GM04504 (cell line): ENCODE measurements at places on chromosomes 12 and 14.
A peak's percentile ranks its signal among the peaks of the same experiment; 100 is the strongest.

GRCh38 chr12:64672925-64673409 lies 62.7 kb downstream of the RASSF3 start:
- no peak for DNase-seq

GRCh38 chr14:69614592-69614991 lies 3.2 kb downstream of the SUSD6 start:
- no peak for DNase-seq

DNA sequence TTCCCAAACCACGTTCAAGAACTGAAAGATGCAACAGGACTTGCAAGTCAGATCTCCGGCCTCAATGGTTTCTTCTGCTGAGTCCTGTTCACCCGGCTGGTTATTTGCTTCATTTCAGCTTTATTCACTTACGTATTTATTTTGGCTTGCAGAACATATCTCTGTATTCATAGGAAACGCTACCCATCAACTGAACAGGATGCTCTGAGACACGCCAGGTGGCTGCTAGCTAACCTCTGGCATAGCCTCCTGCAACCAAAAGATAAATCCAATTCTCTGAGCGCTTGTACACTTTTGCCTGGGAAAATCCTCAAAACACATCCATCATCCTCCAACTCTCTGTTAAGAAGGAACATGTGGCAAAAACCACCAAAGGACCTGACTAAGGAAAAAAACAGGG lies 17.3 kb downstream of the MAP3K9 start:
- no peak for DNase-seq

GRCh38 chr14:67970923-67971322 lies 151.3 kb downstream of the RAD51B start:
- DNase-seq, result no peak

GRCh38 chr14:65414961-65415589 lies 2.5 kb downstream of the FUT8 start:
- DNase-seq, result no peak

DNA sequence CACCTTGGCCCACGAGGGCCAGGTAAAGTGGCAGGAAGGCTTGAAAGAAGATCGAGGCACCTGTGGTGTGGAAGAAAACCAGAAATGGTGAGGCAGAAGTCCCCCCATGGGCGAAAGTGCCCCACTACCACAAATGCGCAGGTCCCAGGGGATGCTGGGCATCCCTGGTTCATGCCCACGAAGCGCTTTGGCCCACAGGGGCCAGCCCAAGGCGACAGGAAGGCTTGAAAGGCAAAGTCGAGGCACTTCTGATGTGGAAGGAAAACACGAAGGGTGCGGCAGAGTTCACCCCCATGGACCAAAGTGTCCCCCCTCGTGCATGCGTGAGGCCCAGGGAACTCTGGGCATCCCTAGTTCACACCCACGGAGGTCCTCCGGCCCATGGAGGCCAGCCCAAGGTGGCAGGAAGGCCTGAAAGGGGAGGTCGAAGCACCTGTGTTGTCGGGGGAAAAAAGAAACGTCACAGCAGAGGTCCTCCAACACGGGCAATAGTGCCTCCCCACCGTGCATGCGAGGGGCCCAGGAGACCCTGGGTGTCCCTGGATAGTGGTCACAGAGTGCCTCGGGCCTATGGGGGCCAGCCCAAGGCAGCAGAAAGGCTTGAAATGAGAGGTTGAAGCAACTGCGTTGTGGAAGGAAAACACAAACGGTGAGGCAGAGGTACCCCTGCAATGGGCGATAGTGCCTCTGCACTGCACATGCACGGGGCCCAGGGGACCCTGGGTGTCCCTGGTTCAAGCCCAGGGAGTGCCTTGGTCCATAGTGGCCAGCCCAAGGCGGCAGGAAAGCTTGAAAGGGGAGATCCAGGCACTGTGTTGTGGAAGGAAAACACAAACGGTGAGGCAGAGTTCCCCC lies 373.9 kb downstream of the ALG10 start:
- no peak for DNase-seq

- no peak for DNase-seq
These were observed 9.6 kb downstream of the B4GALNT1 start for GRCh38 chr12:57623385-57623784.

DNA sequence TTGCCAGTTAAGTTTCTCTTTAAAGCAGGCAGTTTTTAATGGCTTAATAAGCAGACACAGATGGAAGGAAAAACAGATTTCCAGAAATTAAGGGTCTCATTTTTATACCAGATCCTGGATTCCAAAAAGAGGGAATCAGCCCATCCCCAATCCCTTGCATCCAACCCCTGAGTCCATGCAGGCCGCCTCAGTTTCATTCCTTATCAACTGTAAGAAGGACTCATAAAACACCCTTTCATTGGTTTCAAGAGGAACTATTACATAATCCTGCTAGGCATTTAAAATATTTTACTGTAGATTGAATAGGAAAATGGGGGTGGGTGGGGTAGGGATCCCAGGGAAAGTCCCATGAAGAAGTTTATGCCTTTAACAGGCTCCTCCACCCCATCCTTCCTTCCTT lies 9.4 kb downstream of the CCDC184 start:
- DNase-seq, result no peak

DNA sequence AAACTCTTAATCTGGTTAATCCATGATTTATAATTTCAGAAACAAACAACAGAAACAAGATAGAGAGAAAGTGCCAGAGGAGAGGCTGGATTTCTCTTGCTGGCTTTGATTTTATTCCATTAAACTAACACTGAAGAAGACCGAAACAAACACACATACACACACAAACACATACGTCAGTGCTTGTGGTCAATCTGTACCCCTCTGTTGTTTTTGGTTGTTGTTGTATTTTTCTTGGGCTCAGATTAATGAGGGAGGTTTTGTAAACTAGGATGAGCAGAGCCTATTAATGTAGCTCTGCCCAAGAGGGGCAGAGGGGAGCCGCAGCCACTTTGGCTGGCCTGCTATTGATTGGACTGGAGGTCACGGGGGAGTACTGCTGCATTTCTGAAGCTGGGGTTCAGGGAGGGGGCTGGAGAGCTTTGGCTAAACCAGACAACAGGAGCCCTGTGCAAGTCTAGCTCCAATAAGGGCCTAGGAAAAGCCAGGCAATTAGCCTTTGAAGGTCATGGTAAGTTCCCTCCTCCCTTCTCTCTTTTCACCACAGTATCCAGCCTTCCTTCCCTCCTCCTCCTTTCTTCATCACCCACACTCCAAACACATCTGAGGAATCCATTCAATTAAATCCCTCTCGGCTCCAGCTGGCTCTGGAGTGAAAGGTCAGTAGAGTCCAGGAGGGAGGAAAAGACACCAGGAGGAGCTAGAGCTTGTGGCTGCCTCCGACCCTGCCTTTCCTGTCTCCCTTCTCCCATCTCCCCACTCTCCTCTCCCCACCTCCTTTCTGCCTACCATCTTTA lies 344.1 kb upstream of the LMO3 start:
- no peak for DNase-seq

GRCh38 chr12:100668945-100669536 lies 95.6 kb downstream of the GAS2L3 start:
- DNase-seq, result peak; percentile 24
